ENCODE measurements at places on chromosomes 2 and 18.
A peak's percentile ranks its signal among the peaks of the same experiment; 100 is the strongest.

GRCh38 chr2:157790780-157791179, 85.3 kb downstream of the ACVR1 start:
- no peak for DNase-seq

GRCh38 chr18:4524096-4524495, 69.0 kb upstream of the DLGAP1 start:
- DNase-seq, result no peak

GRCh38 chr2:10288606-10289005, 14.1 kb upstream of the HPCAL1 start:
- no peak for DNase-seq

GRCh38 chr18:78080761-78081160, 831.1 kb downstream of the GALR1 start:
- DNase-seq, result no peak

DNA sequence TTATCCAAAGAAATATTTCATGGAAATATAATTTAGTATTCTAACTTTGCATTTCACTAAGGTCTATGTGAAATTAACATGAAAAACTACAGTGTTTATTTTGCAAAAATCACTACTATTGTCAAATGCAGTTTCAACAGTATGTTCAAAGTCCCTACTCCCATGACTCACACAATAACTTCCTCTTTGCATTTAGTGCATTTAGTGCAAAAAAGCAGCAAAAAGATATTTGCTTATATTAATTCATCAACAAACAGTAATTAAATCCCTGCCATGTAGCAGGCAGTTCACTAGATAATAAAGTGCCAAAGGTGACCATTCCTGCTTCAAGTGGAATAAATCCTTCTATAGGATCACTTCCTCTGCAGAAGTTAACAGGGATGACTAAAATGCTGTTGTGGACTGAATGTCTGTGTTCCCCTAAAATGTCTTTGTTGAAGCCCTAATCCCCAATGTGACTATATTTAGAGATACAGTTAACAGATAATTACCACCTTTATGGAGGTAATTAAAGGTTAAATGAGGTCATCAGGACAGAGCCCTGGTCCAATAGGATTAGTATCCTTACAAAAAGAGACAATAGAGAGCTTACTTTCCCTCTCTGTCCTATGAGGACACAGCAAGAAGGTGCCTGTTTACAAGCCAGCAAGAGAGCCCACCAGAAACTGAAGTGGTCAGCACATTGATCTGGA, 61.7 kb downstream of the STK39 start:
- DNase-seq, result no peak

DNA sequence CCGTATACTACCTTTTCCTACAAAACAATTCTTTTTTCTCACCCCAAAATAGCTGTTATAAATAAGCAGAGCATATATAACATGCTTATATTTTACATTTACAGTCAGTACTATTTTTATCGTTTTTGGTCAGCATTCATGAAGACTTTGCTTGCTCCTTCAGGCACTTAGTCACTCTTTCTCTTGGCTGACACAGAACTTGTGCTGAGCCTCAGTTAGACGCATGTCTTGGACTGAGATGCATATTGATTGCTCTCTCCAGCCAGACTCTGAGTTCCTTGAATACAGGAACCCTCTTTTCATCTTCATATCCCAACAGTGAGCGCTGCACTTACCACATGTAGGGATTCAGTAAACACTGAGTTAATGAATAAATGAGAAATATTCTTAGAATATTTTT, 158.3 kb downstream of the RTN4 start:
- peak; percentile 5 for DNase-seq

DNA sequence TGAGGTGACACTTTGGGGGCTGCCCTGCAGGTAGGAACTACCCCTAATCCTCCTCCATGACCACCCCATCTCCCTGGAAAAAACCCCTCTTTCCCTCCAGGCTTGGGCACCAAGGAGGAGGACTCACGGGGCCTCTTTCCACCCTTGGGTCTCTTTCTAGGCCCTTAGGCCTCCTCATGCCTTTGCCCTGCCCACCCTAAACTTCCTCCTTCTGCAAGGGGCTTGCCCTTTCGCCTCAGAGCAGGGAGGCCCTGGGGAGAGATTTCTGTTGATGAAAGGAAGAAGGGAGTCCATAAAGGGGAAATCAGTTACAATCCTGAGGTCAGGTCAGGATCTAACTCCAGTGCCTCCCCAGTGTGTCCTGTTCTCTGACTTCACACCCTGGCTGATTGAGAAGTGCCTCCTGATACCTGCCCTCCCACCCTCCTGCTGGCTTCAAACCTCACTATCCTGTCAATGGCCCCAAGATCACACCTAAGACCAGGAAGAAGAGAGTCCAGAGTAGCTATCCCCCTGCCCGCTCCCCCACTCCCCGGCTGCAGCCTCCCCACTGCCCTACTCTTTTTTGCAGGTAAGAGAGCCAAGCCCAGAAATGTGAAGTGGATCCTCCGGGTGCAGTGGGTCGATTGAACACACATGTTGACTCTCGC, 16.7 kb upstream of the TNS1 start:
- no peak for DNase-seq

DNA sequence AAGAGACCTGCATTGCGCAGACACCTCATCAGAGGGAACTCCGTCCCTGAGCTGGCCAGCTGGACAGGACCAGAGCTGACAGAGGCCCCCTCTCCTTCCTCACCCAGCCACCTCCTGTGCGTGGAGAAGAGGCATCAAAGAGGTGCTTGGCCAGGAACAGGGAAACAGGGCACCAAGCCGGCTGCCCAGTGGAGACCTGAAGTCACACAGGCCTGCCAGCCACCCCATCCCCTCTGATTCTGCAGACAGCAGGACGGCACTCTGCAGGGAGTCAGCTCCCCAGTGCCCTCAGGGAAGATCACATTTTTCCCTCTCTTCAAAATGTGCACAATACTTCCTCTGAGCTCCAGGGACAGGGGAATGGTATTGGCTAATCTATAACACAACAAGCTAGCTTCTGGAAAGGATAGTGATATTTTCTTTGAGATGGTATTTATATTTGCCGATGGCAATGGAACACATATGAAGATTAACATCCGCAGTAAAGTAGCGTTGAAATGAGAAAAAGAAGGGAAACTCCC, 30.5 kb downstream of the SLC1A4 start:
- no peak for DNase-seq

DNA sequence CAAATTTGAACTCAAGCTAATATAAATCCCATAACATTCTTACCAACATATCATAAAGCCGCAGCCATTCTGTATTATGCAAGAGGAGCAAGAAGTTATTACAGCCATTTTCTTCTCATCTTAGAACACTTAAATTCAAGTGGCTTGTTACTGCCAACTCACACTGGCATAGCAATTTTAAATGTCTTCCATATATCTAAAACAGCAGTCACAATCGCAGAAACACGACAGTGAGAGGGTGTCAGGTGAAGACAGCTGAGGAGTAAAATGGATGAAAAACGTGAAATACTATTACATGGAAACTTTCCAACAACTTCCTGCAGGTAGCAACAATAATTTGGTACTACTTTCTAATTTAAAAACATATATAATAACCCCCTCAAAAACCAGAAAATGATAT, 17.9 kb downstream of the PPP3R1 start:
- DNase-seq, result no peak

DNA sequence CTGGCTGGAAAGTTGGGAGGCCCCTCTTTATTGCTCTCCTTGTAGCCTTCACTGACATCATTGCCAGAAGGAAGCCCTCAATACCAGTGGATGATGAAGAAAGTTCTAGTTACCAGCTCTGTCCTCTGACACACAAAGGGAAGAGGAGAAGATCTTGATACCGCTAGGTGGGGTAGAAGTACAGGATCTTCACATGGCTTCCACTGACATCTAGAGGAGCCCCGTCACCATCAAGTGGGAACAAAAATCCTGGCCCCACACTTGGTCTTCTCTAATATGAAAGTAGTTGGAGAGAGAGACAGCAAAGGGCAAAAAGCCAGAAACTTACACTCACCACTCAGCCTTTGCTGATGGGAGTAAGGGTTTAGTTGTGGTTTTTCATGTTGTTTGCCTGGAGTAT, 12.4 kb downstream of the XIRP2 start:
- peak; percentile 27 for DNase-seq

- no peak for DNase-seq
Measured at GRCh38 chr2:129765678-129766351, 213.7 kb upstream of the RAB6C start.

GRCh38 chr18:77065221-77065981, 67.2 kb downstream of the MBP start:
- peak; percentile 94 for DNase-seq

DNA sequence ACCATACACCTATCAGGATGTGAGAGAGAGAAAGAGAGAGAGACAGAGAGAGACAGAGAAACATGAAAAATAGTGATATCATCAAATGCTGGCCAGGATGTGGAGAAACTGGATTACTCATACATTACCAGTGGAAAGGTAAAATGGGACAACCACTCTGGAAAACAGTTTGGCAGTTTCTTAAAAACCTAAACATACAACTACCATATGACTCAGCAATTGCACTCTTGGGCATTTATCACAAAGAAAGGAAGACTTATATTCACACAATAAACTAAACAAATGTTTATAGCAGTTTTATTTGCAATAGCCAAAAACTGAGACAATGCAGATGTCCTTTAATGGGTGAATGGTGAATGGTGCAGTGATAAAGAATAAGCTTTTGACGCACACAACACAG, 29.1 kb downstream of the SLC4A3 start:
- DNase-seq, result peak; percentile 39

- peak; percentile 28 for DNase-seq
Measured at GRCh38 chr18:10070561-10071000, 156.8 kb downstream of the VAPA start.

GRCh38 chr2:134985061-134985460, 62.2 kb downstream of the MAP3K19 start:
- DNase-seq, result no peak

DNA sequence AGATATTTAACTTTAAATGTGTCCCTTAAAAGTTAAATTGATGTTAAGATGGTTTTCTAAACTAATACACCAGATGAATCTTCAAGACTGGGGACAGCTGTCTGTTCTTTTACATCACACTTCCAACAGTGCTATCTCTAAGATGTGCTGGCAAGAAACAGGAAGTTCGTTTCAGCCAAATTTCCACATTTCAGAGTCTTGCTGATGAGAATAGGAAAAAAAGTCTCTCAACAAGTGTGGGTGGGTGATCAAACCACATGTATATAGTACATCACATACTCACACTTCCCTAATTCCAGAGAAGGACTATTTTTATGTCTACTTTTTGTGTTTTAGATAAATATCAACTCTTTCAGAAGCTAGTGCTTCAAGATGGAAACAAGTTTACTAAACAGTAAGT, 1712.8 kb upstream of the TMEFF2 start:
- DNase-seq, result no peak

- no peak for DNase-seq
Measured at GRCh38 chr2:208148803-208149202, 2.8 kb upstream of the CRYGB start.

DNA sequence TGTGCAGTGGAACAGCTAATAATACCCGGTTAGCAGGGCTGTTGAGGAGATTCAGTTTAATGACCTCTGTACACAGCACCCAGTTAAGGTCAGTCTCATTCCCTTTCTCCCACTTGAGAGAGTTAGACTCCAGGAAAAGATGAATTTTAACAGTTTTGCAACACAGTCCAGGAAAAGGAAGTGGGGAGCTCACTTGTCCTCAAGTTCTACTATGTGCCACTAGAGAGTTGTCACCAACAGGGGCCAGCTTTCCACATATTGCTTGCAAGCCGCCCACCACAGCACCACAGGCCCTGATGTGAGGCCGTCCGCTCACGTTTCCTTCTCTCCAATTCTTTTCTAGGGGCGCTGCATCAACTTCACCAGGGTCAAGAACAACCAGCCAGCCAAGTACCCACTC, 142.1 kb downstream of the GFPT1 start:
- DNase-seq, result no peak

- no peak for DNase-seq
Measured at GRCh38 chr2:34660741-34661140, 1061.6 kb upstream of the FAM98A start.

DNA sequence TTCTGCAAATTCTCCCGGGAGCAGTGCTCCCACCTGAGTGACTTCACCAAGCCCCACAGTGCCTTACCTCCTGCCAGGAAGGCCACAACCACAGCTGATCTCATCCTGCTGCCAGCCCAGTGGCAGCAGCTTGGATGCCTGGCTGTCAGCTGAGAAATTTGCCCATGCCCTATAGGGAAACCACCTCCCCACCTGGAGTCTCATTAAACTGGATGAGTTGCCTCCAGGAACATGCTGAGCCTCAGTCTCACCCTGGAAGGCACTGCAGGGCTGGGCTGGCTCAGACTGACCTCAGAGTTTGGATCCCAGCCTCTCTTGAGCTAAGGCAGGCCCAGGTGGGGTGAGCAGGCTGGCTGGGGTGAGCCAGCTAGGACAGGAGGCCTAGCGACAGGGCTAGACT, 23.3 kb downstream of the REEP1 start:
- DNase-seq, result no peak

DNA sequence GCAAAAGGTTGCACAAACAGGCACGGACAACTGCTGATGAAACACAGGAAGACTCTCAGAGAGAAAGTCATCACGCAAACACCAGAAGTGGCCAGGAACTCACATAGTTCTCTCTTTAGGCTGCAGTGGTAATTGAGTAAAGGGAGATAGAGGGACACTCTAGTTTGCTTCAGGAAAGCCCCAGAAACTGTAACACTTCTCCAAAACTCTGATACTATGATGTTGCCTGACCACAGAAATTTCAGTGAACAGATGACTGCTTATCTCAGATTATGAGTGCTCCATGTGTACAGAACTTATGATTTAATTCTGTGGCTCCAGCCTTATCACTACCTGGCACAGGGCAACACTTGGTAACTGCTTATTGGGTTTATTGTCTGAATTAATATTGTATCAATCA, 311.5 kb upstream of the GYPC start:
- no peak for DNase-seq

GRCh38 chr2:26462511-26463243, 15.2 kb downstream of the OTOF start:
- peak; percentile 47 for DNase-seq

DNA sequence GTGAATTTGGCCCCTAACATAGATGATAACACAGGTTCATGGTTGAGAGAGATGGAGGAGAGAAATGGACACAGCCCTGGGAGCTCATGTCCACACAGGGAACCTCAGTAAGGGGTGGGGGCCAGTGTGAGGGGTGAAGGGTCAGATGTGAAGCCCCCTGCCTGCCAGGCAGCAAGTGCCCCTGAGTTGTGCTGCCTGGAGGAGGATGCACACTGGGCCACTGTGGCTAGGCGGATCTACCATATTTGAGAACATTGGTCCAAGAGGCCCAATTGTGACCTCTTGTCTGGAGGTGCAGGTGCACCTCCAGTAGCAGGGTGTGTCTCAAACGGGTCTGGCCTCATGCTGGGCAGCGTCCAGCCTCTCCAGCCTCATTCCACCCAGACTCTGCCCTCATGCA, 99.6 kb upstream of the SNTG2 start:
- no peak for DNase-seq

DNA sequence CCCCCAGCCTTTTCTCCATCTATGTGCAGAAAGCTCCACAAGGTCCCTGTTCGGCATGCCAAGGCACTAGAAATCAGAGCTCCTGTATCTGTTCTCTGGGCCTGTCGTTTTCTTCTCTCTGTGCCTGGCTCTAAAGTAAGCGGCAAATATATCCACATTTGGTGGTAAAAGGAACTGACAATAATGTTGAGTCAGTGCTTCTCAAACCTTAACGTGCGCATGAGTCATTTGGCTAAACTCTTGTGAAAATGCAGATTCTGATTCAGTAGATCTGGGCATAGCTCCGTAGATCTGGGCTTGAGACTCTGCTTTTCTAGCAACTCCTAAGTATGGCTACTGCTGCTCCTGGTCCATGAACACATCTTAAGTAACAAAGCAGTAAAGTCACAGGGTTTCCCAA, 16.5 kb upstream of the ACSL3 start:
- peak; percentile 91 for DNase-seq

All from astrocyte of the spinal cord (primary cell).